ENCODE measurements at places on chromosomes 2 and 18.

DNA sequence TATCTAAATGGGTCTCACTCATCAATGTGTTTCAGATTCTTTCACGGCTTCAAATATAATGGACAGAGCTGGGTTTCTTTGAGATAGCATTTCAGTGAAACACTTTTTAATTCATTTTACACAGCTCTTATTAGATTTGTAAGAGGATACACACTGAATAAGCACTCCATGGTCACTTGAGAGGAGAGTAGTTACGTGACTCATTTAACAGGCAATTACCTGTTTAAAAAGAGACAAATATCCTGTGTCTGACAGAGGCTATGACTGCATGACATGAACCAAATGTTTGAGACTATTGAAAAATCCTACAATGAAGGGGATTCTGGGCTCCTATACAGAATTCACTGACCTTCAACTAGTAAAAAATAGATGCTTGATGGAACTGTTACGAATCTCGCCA lies 786.9 kb downstream of the EPHA4 start:
- no peak for DNase-seq

DNA sequence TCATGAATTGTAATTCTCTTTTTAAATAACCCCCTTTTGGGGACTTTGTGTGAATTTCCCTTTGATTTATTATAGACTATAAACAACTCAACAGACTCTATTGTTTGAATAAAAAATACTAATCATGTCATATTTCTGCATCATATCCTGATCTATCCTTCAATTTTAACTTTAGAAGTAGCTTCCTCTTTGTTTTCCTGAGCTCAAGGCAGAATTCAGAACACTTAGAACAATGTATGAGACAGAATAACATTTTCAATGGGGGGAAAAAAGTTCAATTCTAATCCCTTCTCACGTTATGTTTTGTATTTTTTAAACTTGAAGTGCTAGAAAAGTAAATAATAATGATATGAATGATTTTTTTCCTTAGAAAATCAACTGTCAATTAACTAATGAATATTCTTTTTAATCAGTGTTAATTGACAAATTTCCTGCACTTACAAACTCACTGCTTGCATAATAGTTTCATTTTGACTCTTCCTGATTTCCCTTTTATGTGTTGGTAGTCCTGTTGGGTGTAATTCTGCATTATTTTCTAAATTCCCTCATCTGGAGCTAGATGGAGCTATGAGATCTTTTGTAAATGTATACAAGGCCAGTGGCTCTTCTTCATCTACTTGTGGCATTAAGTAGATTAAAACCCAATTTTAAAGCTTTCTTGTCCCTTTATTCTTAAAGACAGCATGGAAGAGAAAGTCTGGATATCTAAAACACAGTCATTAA lies 326.1 kb downstream of the PARD3B start:
- no peak for DNase-seq

DNA sequence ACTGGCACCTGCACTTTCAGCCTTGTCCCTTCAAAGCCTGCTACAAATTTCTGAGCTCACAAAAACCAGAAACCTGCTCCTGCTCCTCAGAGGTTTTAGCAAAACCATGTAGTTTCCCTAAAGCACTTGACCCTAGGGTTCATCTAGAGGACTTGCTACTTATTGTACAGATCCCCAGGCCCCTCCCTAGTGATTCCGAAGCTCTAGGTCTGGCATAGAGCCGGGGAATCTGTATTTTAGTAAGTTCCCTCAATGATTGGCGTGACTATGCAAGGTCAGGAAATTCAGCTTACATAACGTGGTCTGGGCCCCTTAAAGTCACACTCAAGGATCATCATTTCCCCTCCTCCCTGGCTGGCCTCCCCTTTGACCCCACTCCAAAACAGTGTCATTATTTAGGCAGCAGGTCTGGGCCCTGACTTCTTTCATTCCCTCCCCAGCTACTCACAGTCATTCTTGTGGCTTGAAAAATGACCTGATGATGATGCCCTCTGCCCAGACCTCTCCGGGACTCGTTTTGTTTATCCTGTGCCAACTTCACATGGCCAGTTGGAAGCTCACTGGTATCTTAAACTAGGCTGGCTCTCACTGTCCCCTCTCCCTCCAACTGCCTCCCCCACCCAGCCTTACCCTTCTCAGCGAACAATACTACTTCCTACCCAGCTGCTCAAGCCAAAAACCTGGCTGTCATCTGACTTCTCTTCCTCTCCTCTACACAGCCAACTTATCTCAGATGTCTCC lies 36.0 kb downstream of the WDFY1 start:
- no peak for DNase-seq

DNA sequence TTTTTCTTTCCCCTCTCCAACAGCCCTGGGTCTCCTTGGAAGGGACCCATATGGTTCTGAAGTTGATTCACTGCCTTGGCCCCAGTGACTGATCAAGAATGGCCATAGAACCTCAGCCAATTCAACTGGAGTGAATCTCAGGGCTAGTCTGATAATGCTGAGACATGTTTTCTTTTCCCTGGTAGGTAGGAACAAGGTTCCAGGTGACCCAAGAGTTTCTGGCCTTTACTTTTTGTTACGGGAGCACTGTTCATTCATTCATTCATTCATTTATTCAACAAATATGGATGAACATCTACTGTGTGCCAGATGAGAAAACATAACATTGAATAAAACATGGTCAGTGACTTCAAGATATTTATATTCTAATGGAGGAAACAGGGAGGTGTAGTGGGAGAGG lies 3.1 kb upstream of the ZCCHC2 start:
- no peak for DNase-seq

DNA sequence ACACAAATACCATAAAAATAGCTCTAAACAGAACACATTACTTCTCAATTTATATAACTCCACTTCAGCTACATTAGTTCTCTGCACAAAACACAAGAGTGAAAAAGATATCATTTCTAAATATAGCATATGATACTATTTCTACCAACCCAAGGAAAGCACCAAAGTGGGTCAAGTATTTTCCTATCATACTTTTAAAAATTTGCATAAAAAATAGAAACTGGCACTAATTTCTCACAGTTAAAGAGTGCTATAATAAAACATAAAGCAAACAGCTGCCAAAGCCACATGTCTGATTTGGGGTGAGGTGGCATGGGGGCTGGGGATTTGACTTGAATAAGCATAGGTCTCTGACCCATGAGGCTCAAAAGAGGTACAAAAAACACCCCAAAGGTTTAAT lies 61.5 kb downstream of the BARD1 start:
- no peak for DNase-seq

GRCh38 chr2:224260372-224261020 lies 141.4 kb downstream of the FAM124B start:
- DNase-seq: no peak

DNA sequence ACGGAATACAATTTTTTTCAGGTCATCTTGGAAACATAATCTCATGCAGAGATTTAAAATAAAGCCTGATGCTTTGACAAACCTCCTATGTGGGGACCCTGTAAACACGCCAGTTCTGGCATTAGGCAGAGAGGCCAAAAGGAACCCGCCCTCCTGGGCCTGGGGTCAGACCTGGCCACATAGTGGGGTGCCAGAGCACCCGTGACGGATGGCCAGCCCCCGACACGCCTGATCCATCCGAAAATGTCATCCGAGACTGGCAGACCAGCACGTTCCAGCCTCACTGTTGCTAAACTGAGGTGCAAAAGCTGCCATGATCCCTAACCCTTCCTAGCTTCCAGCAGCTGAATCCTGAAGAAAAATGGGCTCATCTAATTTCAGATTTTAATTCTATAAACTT lies 222.6 kb upstream of the SALL3 start:
- no peak for DNase-seq

GRCh38 chr18:9248661-9249060 lies 85.9 kb upstream of the TWSG1 start:
- DNase-seq: no peak

GRCh38 chr18:46171331-46171730 lies 67.1 kb downstream of the HAUS1 start:
- no peak for DNase-seq

GRCh38 chr2:130822766-130823165 lies 13.9 kb upstream of the ARHGEF4 start:
- DNase-seq: no peak

DNA sequence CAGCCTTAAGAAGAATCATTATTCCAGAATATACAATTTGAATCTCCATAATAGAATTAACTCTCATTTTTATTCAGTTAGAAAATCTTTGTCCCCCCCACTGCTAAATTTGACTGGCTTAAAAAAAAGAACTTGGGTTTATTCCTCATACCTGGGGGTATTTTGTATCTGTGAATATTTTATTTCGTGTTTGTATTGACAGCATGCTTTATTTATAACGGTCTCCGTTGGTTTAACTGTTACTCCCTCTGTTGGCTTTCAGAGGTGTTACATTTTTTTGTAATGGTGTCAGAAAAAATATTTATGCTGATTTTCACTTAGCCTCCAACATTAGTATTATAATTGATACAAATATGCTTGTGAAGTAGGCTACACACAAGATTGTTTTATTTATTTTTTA lies 109.1 kb downstream of the HAUS1 start:
- DNase-seq: no peak

DNA sequence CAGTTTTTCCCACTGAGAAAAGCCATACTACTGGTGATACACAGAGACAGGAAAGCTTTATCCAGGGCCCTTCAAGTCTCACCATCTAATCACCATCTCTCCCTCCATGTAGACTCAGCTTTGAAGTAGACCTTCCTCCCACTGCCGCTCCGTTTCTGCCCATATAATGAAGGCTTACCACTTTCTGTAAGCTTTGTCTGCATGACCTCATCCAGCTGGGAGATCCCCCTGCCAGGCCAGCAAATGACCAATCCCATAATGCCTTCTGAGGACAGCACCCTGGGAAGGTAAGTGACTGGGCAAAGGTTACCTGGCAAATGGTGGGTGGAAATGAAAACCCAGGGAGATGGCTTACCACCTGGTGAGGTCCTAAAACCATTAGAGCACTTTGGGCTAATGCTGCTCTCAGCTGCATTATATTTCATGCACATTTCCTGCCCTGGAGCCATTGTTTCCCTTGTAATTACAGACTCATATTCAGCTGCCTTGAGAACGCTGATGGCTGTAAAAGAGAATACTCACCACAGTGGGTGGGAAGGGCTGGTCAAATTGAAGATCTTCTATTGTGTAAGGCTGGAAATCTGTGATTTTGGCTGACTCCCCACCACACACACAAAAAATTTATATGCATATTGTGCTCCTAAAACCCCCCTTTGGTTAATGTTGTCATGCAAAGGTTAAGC lies 350.7 kb upstream of the SYT4 start:
- DNase-seq: no peak

GRCh38 chr2:10880586-10881321 lies 31.0 kb upstream of the KCNF1 start:
- no peak for DNase-seq

DNA sequence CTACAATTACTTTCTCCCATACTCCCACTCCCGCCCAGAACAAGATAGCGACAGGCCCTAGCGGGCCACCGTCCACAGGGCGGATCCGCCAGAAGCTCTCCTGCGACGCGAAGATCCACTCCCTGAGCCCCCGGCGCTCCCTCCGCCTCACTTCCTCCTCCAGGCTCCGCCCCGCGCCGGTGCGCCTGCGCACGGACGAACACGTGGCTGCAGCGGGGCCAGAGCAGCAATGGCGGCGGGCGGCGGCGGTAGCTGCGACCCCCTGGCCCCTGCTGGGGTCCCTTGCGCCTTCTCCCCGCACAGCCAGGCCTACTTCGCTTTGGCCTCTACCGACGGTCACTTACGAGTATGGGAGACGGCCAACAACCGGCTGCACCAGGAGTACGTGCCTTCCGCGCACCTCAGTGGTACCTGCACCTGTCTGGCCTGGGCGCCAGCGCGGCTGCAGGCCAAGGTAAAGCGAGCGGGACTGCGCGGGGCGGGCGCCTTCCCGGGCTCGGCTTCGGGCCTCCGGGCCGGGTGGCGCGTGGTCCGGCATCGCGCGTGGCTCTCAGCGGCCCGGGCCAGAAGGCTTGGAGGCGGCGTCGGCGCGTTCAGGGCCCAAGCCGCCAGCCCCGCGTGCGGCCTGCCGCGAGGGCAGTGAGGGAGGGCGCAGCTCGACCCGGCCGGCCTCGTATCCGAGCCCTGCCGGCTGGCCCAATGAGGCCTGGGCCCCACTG lies at the start of gene WDR43:
Gene WDR43, plus strand, starts transcription at position 198 of the 719 bp plus-strand sequence. Its CDS starts 32 bp downstream, at position 230.
- DNase-seq: peak; percentile 92

- no peak for DNase-seq
These were observed 19.8 kb upstream of the TCF4 start for GRCh38 chr18:55607773-55608172.

- no peak for DNase-seq
These were observed 164.1 kb downstream of the KIAA1328 start for GRCh38 chr18:36993068-36993467.

DNA sequence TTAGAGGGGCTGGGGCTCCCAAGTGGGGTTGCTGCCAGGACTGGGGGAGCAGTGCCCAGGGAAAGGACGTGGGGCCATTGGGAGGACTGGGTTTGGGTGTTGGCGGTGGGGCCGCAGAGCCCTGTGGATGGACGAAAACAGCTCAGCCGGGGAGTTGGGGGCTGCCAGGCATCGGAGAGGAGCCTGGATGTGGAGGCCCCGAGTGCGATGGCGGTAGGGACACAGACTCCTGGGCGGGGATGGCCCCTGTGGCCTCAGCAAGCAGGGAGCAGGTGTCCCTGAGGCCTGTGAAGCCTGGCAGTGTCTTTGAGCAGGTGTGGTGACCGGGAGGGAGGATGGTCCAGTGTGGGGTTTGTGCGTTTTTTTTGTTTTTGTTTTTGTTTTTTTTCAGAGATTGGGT lies 13.3 kb downstream of the CTDP1 start:
- DNase-seq: no peak

GRCh38 chr2:145682546-145683157 lies 1162.7 kb upstream of the ZEB2 start:
- no peak for DNase-seq

GRCh38 chr2:18531194-18531593 lies 29.3 kb downstream of the RDH14 start:
- DNase-seq: no peak

DNA sequence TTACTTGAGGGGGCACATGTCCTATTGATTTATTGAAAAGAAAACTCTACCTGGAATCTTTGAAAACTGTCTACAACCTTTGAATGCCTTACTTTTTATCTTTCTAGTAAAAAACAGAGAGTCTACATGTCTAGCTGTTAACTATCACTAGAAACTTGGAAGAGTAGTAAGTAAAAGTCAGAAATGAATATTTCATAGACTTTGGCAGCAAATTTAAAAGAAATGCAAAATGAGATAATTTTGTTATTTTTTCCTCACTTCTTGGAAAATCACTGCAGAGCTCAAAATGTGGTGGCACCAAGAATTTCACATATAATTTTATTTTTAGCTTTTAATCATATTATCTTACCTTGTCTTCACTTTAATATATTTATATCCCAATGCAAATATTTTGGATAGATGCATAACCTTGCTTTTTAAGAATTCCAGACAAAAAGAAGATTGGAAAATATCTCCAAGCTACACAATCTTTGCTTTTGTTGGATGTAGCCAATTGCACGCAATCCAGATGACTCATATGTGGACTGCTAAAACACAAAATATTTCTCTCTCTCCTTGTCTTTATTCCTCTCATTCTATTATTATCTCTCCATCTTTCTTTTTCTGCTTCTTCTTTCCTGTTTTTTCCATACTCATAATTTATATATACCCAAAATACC lies 92.2 kb upstream of the DSEL start:
- no peak for DNase-seq
